ENCODE measurements at places on chromosomes 1 and 21.

GRCh38 chr21:37226041-37226920 lies 40.9 kb downstream of the VPS26C start:
- no peak for DNase-seq

GRCh38 chr21:34157521-34157920 lies 84.1 kb downstream of the MRPS6 start:
- DNase-seq, result no peak

GRCh38 chr1:115969509-115969908 lies 6.8 kb upstream of the SLC22A15 start:
- no peak for DNase-seq

GRCh38 chr1:90504509-90504908 lies 212.6 kb downstream of the BARHL2 start:
- no peak for DNase-seq

DNA sequence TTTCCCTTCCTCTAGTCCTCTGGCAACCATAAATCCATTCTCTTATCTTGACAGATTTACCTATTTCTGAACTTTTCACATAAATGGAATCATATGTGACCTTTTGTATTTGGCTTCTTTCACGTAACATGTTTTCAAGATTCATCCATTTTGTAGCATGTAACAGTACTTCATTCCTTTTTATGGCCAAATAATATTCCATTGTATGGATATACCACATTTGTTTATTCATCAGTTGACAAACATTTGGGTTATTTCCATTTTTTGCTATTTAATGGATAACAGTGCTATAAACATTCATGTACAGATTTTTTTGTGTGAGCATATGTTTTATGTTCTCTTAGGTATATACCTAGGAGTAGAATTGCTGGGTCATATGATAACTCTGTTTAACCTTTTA lies 54.0 kb downstream of the RPAP2 start:
- DNase-seq, result no peak

DNA sequence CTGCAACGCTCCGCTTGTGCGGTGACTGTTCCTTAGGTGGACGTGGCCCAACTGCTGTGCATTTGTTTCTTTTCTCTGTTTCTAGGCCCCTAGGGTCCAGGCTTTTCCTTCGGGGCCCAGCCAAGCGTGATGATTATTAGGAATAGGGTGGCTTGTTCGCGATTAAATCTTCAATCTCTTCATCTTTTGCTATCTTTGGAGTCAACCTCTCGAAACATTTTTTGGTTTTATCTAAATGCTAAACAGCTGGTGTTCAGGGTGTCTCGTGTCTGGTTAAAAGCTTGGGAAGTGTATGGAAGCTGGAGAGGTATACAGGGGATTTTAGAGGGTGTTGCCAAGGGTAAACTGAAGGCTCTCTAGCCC lies 844 bp upstream of the PLD5 start:
- no peak for DNase-seq
